ENCODE measurements at places on chromosomes 11 and 22. TPM values are rescaled to one million over a fixed set of nuclear protein-coding genes. Genes with fewer than 3 reads are reported as not detected.
A peak's percentile ranks its signal among the peaks of the same experiment; 100 is the strongest.

GRCh38 chr11:69374110-69374945 lies 80.4 kb downstream of the MYEOV start:
- no peak for DNase-seq

- DNase-seq = no peak
Observed at GRCh38 chr22:46974631-46975585, 212.5 kb downstream of the TBC1D22A start.

- DNase-seq = no peak
Observed at GRCh38 chr11:126636911-126637794, 281.7 kb downstream of the ST3GAL4 start.

DNA sequence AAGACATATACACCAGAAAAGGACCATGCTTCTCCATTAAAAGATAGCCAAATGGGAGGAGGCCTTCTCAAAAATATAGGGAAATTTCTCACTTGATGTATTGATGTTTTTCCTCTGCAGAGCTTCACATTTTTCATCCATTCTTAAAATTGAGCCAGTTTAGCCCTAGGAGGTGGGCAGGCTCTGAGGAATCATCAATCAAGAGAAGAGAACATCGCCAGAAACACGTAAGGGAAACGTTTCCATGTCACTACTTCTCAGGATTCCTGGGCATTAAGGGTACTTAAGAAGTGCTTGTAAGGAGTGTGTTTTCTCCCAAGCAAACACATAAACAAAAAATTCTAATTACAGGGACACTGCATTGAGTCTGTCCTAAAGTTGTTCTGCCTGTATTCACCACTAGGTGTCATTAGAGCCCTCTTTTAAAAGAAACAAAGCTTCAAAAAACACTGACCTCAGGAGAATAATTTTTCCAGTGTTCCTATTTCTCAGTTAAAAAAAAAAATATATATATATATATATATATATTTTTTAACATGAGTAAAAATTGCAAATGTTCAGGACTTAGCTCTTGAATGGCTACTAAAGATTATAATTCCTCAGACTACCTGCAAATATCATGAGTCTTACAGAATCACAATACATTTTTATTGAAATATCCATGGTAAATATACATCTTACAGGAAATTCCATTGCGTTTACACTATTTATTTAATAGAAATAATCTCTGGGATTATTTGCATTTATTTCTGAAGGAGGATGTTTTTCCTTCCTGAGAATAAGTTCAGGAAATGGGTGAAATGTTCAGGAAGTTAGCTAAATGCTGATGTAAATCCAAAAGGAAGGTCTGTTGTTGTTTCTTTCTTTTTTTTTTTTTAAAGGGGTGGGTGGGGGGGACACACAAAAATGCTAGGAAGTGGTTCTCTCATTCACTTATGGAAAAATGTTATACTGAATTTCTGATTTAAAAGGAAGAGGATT lies 16.0 kb downstream of the FZD4 start:
- peak; percentile 48 for DNase-seq

- DNase-seq = no peak
Observed at GRCh38 chr22:20976291-20976877, 5.7 kb upstream of the LZTR1 start.

- no peak for DNase-seq
Observed at GRCh38 chr11:72136684-72137262, 1.2 kb downstream of the FOLR3 start.

Gene PPFIA1
- 23.3 TPM for polyA plus RNA-seq

DNA sequence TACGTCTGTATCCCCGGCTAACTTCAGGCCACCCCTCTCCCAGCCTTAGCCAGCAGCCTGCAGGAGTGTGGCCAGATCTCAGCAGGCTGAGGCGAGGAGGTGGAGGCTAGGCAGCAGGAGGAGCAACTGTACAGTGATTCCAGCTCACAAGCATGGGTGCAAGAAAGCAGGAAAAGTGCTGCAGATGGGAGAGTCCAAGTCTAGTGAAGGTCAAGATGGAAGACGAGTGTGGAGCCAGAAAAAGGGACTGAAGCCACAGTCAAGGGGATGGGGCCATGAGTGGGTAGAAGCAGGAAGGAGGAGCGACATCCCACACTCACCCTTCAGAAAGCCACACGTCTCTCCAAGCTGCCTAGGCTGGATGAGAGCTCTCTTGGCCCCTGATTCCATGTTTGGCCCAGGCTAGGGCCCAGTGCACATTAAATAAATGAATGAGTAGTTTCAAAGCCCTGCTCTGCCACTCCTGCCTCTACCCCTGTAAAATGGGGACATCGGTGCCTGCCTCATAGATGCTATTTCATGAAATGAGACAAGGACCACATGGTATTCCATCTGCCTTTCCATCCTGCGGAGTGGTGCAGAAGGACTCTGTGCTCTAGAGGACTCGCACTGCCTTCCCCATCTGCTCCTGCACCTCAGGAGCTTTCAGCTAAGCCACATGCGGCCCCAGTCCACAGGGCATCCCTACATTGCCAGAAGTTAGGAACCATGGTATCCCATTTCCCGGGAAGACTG lies 2.9 kb downstream of the YDJC start:
- no peak for DNase-seq

- DNase-seq = no peak
Observed at GRCh38 chr11:131534611-131535010, 164.2 kb downstream of the NTM start.

Gene KCNE3
- polyA plus RNA-seq = 2.1 TPM

DNA sequence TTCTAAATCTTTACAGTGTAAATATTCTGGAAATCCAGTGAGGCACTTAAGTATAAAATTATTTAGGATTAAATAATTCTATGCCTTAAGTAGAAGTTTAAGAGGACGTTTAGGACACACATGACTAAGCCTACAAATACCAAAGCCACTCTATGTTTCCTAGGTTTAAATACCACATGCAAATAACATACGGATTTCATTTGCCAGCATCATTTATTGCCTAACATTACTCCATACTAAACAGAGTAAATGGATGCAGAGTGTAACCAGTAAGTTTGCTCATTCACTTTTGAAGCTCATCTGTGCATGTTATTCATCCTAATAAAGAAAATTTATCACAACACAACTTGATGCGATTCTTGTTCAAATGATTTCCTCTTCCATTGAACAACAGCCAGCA lies 4.1 kb downstream of the BDNF start:
- DNase-seq = no peak

DNA sequence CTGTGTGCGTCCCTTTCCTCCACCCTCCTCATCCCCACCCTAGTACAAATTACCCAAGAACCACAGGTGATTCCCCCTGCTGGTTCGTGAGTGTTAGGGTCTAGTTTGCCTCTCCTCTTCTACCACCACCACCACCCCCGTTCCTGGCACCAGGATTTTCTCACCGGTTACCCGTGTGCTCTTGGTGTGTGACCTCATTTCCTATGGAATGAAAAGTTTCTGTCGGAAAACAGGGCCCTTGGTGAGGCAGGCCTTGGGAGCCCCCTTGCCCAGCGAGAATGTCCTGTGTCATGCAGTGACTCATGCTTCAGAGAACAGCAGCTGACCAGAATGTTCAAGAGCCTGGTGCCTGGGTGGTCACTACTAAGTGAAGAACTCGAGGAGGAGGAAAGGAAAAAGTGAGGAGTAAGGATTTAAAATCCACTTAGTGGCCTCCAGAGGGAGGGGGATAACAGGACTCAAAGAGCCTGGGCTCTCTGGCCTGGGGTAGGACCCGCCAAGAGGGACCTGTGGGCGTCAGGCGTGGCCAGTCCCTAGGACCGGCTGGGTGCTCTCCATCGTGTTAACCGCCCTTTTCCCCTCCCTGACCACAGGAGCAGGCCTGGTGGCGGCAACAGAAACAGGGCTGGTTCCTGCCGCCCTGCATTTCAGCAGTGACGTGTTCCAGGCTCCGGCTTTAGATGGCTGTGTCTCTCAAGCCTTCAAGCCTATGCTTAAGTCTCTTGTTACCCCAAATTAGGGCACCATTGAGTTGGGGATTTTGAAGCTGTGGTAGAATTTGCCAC lies 30.2 kb downstream of the C22orf31 start:
- no peak for DNase-seq

GRCh38 chr11:67006029-67006884 lies 16.7 kb upstream of the SYT12 start:
- DNase-seq = no peak

DNA sequence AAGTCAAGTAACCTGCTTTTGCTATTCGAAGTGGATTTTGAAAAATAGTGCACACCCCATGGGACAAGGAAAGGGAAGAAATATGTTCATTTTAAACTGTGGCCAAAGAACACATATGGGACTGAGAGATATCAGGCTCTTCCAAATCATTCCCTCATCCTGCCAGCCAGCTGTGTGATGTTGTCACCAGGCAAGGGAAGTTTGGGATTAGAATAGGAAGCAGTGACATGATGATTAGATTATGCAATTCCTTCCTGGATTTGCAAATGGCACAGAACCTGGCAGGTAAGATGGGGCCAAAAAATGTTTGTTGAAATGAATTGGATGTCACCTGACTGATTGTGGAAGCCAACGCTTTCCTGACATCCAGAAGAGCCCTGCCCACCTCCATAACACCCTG lies 4.9 kb upstream of the SCN3B start:
- DNase-seq = no peak

GRCh38 chr22:50299785-50300619 lies 7.4 kb downstream of the PLXNB2 start:
- DNase-seq = no peak

Gene CCDC88B
- polyA plus RNA-seq = 480 TPM

- no peak for DNase-seq
Observed at GRCh38 chr22:45818424-45819085, 146.9 kb downstream of the ATXN10 start.

Gene CD82
- polyA plus RNA-seq = 34.9 TPM

DNA sequence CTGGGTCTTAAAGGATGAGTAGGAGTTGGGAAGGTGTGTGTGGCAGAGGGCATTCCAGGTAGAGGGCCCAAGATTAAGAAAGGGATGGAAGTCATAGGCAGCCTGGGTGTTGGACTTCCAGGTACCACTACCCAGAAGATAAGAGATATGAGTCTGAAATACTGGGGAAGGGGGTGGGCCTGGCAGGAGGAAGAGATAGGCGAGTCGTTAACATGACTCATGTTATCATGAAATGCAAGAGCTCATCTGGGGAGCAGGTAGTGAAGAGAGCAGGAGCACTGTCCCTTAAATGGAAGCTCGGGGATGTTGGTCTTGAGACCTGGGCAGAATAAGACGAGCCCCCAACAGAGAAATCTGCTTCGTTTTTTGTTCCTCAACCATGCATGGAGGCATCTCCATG lies 10.2 kb downstream of the ZC3H7B start:
- no peak for DNase-seq

Gene SMIM35
- polyA plus RNA-seq = 0.09 TPM

GRCh38 chr22:29744902-29745301 lies 21.9 kb downstream of the ZMAT5 start:
- DNase-seq = no peak

DNA sequence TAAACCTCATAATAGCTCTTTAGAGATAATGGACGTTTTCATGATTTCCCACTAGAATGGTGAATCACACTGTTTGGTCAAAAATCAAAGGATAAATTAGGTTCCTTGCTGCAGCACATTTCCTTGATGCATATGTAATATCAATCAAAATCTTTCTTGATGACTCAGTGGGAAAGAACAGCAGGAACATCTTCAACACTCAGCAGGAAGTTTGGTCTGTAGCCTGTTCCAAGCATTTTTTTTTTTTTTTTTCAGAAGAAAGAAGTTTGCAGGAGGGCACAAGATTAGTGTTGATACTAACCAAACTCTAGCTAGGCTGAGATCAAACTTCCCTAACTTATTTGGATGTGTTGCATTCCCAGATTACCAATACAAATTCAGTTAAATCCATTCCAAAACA lies 1529.8 kb downstream of the FAM181B start:
- no peak for DNase-seq

Gene SHISA8
- polyA plus RNA-seq = 2.9 TPM

DNA sequence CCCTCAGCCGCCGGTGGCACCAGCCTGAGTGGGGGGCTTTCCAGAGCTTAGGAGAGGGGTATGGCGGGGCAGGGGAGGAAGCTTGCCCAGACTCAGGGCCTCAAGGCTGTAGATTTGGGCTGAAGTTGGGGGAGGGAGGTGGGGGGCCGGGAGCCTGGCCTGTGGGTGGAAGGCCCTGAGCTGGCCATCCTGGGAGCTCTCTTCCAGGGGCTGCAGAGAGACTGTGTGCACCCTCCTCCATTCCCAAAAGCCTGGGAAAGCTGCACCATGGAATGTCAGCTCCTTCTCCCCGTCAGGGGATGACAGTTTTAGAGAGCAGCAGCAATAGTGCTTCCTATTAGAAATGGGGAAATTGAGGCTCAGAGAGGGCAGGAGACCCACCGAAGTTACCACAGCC lies 1.0 kb downstream of the SYT12 start:
- no peak for DNase-seq

Gene ADAMTS8
- 0.37 TPM for polyA plus RNA-seq

Gene ACER3
- polyA plus RNA-seq = 4.8 TPM

Gene OR52K1
- under 0.01 TPM for polyA plus RNA-seq

DNA sequence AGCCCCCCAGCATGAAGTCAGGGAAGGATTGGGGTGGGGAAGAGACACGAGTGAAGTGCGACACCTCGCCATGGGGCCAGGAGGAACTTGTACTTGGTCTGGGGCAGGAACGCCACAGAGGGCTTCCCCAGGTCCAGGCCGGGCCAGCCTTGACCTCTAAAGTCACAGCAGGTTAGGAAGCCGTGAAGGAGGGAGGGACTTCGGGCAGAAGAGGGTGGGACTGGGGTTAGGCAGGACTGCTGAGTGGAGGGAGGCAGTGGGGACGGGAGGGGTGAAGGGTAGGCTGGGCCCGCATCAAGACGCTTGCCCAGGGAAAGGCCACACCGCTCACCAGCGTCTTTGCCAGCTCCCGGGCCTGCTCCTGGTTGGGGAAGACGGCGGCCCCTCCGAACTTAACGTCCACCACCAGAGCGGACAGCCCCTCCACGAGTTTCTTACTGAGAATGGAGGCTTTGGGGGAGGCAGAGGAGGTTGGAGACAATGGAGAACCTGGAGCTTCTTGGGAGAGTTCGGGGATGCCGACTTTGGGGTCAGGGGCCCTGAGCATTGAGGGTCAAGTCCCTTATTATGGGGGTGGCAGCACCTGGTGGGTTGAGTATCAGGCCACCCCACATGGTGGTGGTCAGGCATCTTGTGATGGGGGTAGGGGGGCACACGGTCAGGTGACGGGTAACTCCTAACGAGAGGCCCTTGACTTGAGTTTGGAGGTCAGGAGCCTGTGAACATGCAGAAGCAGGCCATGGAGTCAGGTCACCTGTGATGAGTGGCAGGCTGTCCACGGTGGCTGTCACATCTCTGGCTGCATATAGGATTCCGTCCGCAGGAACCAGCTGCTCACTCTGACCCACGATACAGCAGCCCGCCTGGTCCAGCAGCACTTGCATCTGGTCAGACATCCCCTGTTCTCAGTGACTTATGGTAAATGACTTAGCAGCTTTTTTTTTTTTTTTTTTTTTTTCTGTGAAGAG lies 1.7 kb upstream of the SCO2 start:
- DNase-seq = no peak

DNA sequence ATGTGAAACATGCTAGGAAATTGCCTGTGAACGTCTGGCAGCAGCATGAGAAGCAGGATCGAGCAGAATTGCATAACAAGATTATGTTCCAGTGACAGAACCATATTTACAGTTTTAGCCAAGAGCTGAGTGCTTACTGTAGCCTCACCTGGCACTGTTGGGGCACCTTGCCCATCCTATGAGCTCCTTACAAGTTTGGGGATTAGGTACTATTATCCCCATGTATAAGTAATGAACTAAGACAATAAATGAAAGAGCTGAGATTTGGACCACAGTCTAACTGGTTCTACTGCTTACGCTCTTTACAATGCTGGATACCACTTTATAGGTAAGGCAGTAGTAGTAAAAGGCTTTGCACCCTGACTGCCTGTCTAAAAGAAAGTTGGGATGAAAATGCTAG lies 17.1 kb upstream of the PATE1 start:
- DNase-seq = no peak

Gene RBM4B
- 17.9 TPM for polyA plus RNA-seq

Gene TIMM10
- 49.3 TPM for polyA plus RNA-seq

- no peak for DNase-seq
Observed at GRCh38 chr11:65915101-65915820, 3.6 kb downstream of the C11orf68 start.

Measured in thymus (tissue), 14 donors.